WTC11 (cell line): ENCODE measurements at places on chromosomes 7 and 10. TPM values are rescaled to one million over a fixed set of nuclear protein-coding genes. Genes with fewer than 3 reads are reported as not detected.

- H3K27ac ChIP-seq, result no peak overlapping the region; the same call in 1 of the 2 replicates
- H3K36me3 ChIP-seq, result peaks cover 22% of the 10 kb centered on the region
- DNase-seq, result no peak
- H3K27me3 ChIP-seq, result no peaks in the 10 kb centered on the region
Measured at GRCh38 chr7:5758753-5759335, 22.6 kb downstream of the RNF216 start.

- H3K4me1 ChIP-seq, result peaks cover 9% of the 10 kb centered on the region
- DNase-seq, result peak; percentile 53
- no peaks in the 10 kb centered on the region for H3K27me3 ChIP-seq
- no peak overlapping the region for H3K4me3 ChIP-seq
- no peaks in the 10 kb centered on the region for H3K36me3 ChIP-seq
Measured at GRCh38 chr7:75905785-75906604, 9.0 kb upstream of the POR start.

The HTR5A gene
- total RNA-seq, result not detected in 3 replicates

DNA sequence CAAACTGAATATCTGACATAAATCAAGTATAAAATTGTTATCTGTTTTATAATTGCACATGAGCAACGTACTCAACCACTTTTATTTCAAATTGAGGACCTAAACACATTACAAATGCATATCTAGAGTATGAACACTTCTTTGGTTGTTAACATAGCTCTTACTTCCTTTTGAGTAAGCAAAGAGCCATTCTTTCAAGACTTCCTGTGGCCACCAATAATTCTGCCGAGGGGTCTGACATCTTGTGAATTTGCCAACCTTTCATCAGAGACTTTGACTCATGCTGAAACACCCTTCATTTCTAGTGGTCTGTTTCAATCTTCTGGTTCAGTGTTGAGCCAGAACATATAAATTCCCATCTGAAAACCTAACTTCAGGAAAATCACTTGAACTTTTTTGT, 59.4 kb downstream of the CDK14 start:
- H3K36me3 ChIP-seq, result no peaks in the 10 kb centered on the region
- peaks cover 25% of the 10 kb centered on the region for H3K4me1 ChIP-seq
- no peak for DNase-seq

DNA sequence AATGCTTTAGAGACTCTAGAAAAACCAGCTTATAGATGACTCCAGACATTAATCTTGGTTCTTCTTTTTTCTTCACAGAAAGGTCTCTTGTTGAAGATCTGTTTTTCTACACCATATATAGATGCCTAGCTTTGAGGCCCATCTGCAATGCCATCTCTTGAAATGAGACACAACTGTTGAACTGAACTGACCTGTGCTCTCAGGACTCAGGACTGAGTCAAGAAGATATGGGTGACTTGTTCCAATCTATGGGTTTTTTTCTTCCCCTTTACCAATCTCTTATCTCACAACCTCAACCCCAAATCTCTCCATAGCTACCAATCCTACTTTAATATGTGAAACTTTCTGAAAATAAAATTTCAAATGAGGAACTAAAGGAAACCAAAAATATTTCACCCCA, 194.7 kb downstream of the SNX13 start:
- DNase-seq, result no peak
- H3K4me3 ChIP-seq, result no peak overlapping the region
- no peak overlapping the region; the same call in 1 of the 2 replicates for H3K27ac ChIP-seq
- H3K27me3 ChIP-seq, result no peaks in the 10 kb centered on the region
- H3K4me1 ChIP-seq, result peaks cover 24% of the 10 kb centered on the region

The NUDT13 gene
- 1.8 to 2.9 TPM (median 2.0 TPM) in 3 replicates for total RNA-seq

GRCh38 chr10:107502229-107502985, 337.9 kb upstream of the SORCS1 start:
- no peak for DNase-seq
- H3K36me3 ChIP-seq, result peaks cover 31% of the 10 kb centered on the region
- peaks cover 5% of the 10 kb centered on the region for H3K27me3 ChIP-seq
- no peaks in the 10 kb centered on the region for H3K4me1 ChIP-seq
- H3K4me3 ChIP-seq, result no peak overlapping the region
- no peak overlapping the region for H3K27ac ChIP-seq

DNA sequence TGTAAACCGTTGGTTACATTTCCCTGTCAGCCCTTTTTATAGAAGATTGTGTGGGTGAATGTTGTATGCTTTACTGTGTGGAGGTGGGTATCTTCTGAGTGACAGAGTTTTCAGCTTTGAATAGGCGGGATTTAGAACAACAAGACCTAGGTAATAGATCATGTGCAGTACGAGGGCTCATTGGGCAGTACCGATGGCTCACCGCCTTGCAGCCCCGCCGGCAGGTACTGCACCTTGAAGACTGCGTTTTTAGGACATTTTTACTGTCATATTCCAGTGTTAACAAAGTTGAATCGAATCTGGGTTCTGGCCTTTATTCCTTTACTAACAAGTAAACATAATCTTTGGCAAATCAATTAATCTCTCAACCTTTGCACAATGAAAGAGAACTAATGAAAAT, 55.9 kb upstream of the NCF1 start:
- H3K4me1 ChIP-seq, result no peaks in the 10 kb centered on the region
- no peak for DNase-seq
- peaks cover 58% of the 10 kb centered on the region for H3K36me3 ChIP-seq
- H3K27me3 ChIP-seq, result no peaks in the 10 kb centered on the region
- no peak overlapping the region for H3K27ac ChIP-seq

The FAM237B gene
- total RNA-seq, result not detected in 3 replicates

The CYP3A4 gene
- 0.32 to 0.50 TPM (median 0.33 TPM) in 3 replicates for total RNA-seq

- H3K4me1 ChIP-seq, result no peaks in the 10 kb centered on the region
- no peak overlapping the region for H3K27ac ChIP-seq
- no peaks in the 10 kb centered on the region; the same call in none of the 2 replicates for H3K36me3 ChIP-seq
- H3K4me3 ChIP-seq, result no peak overlapping the region
Measured at GRCh38 chr10:97838091-97838490, 11.6 kb upstream of the GOLGA7B start.
